M059J (cell line): ENCODE measurements at places on chromosomes 6 and 20. TPM values are rescaled to one million over a fixed set of nuclear protein-coding genes. Genes with fewer than 3 reads are reported as not detected.

DNA sequence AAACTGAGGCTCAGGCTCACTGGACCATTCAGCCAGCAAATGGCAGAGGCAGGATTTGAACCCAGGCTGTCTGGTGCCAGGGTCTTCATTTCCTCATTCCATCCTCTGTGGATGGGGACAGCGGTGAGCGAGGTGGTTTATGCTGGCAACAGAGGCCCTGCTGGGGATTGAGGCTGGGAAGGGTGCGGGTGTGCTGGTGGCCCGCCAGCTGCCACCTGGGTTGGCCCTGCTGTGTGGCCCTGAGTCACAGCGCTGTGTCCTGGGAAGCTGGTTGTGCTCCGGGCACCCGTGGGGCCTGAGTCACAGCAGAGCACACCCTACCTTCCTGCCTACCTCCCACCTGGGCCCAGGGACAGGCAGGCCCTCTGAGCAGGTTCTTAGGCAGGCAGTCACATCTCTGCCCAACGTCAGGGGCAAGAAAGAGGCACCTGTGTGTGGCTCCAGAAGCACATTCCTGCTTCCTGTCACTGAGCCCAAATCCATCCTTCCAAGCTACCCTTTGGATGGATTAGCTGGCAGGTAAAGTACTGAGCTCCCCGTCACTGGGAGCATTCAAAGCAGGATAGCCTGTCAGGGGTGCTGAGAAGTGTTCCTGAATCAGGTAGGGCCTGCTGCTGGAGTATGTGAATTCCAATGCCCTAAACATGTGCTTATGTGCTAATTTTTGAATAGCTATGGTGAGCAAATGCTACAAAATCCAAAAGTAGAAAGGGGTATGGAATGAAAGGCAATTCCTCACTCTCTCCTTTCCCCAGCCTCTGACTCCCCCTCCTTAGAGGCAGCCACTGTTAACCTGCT is 53.9 kb downstream of the CEBPB start:
- DNase-seq, result peak; percentile 57

The ARG1 gene
- not detected in 2 replicates for total RNA-seq

GRCh38 chr20:34402461-34402860 is 39.4 kb downstream of the ITCH start:
- peak; percentile 32 for DNase-seq

DNA sequence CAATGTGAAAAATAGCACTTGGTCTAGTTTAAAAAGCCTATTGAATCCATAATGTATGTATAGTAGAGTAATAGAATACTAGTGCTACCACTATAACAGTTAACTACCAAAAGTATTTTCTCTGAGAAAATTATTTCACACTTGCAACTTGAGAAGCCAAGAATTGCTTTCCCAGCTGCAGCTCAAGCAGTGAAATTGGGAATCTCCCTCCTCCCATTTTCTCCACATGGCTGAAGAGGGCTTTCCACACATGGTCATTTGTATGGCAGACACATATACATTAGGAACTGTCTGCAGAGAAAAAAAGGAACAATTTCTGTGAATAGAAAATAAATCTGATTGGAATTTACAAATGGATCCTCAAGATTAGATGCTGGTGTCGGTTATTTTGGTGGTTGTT is 34.5 kb downstream of the TOMM6 start:
- no peak for DNase-seq

GRCh38 chr6:73648166-73648565 is 5.6 kb downstream of the SLC17A5 start:
- no peak for DNase-seq

GRCh38 chr20:58223358-58223941 is 5.0 kb downstream of the ANKRD60 start:
- DNase-seq, result no peak

GRCh38 chr6:130187335-130188206 is 35.2 kb downstream of the SAMD3 start:
- no peak for DNase-seq

GRCh38 chr6:162773996-162774395 is 46.2 kb downstream of the PACRG start:
- DNase-seq, result no peak

DNA sequence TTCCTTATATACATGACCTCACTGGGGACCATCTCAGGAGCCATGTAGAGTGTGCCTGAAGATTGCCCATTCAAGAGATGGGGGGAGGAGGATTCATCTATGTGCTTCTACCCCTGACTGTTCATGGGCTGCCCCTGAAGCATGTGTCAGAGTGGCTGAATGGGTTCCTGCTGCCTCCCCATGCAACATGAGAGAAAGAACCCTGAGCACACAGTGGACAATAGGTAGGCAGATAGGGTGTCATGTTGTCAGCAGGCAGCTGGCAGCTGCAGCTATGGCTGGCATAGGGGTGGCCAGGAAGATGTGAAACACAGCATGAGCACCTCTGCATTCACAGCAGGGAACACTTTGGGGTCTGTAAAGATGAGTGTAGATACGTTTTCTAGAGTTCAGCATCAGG is 208.4 kb upstream of the CNR1 start:
- no peak for DNase-seq

GRCh38 chr20:37533154-37533715 is 5.6 kb upstream of the BLCAP start:
- no peak for DNase-seq

DNA sequence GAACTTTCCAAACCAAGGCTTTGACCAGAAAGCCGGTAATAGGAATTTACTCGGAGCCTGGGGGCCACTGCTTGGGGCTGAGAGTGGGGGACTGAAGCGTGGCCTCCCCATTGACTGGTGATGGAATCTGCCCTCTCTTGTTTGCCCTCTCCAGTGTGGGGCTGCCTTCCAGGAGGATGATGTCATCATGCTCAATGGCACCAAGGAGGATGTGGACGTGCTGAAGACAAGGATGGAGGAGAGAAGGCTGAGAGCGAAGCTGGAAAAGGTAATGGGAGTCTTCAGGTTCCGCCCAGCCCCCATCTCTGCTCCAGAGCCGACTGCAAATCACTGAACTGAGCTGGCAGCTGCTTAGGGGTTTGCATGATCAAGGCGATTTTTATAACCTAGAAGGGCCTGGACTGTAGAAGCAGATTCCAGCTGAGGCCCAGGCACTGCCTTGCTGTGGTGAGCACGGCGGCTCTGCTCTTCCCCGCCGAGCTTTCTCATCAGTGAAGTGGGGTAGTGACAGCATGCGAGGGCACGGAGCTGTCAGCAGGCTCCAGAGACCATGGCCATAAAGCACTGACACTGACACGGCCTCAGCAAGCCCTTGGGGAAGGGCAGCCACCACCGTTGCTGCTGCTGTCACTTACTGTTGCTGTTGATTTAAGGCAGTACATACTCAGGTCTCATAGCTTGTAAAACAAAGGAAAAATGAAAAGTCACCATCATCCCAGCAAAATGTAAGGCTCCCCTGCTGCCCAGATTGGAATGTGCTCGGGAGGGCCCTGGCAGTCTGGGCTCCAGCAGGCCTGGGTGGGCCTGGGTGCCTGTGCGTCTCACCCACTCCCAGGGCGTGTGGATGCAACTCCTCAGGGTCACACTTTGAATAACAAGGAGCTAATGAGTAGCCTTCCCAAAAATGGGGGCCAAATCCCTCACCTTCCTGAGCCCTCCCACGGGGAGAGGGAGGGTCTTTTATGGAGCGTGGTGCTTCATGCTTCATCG is 11.1 kb upstream of the FAM209A start:
- no peak for DNase-seq

DNA sequence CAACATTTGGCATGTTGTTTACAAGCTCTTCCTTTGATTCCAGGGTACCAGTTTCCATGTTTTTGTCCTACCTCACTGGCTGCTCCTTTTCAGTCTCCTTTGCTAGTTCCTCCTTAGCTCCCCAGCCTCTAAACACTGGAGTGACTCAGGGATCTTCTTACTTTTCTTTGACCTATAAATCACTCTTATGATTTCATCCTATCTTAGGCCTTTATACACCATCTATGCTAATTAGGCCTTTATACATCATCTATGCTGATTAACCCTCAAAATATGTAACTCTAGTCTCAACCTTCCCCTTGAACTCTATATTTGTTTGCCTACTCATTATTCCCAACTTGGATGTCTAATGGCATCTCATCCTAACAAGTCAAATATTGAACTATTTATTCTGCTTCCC is 9.5 kb downstream of the TMEM30A start:
- DNase-seq, result peak; percentile 96

The PDYN gene
- not detected in 2 replicates for total RNA-seq

DNA sequence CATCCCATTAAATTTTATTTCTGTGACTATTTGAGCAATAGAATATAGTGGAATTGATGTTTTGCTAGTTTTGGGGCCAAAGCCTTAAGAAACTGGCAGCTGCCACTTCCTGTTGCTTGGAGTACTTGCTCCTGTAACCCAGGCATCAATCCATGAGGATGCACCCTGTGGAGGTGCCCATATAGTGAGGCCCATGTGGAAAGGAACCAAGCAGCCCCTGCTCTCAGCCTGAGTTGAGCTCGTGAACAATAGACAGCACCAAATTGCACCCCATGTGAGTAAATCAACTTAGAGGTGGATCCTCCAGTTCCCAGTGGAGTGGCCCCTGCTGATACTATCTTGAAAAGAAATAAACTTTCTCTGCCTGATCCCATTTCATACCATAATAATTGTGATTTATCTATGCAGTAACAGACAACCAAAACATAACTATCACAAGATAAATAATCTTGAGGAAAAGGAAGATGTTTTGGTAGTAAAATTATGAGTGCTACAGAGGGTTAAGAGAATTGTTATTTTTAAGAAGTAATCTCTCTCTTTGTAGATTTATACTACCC is 481.9 kb downstream of the TBC1D32 start:
- DNase-seq, result no peak

- DNase-seq, result no peak
Observed at GRCh38 chr6:139800837-139801236, 426.4 kb upstream of the CITED2 start.
